ENCODE measurements at places on chromosomes 7 and 10.

- peak; percentile 72 for DNase-seq
These were observed 20.2 kb upstream of the TMEM178B start for GRCh38 chr7:141053626-141054025.

GRCh38 chr10:49759787-49760551 lies 2.2 kb downstream of the OGDHL start:
- DNase-seq: no peak

GRCh38 chr10:43250615-43251418 lies 16.0 kb downstream of the RASGEF1A start:
- no peak for DNase-seq

GRCh38 chr7:132392713-132393112 lies 183.6 kb downstream of the PLXNA4 start:
- no peak for DNase-seq

DNA sequence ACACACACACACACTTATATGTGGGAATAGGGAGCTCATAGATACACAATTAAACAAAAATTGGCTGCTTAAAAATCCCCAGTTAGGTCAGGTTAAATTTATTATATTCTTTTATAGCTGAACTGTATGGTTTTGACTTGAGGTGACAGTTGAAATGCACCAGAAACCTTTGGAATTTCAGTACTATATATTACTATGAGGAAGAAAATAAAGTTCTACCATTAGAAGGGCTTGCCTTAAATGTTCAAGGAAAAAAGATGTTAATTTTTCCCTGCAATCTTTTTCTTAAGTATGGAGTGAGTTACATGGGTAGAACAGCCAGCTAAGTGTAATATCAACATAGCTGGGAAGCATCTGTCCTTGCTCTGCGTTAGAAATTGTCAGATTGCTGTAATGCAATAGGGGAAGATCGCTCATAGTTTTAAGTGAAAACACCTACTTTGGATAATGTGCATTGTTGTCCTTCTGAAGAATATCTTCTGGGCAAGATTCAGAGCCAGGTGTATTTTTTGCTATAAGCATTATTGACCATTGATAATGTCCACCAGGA lies 415.8 kb upstream of the MKI67 start:
- no peak for DNase-seq

GRCh38 chr10:17647326-17647725 lies 3.4 kb downstream of the STAM start:
- no peak for DNase-seq

DNA sequence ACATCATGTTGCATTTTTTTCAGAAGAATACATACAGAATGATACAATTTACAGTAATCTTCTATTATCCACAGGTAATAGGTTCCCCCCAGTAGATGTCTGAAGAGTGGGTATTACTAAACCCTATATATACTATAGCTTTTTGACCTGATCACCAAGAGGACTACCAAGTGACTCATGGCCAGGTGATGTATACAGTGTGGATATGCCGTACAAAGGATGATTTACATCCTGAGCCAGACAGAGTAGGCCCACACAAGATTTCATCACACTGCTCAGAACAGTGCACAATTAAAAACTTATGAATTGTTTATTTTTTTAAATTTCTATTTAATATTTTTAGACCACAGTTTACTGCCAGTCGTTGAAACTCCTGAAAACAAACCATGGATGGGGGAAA lies 70.6 kb downstream of the STEAP1B start:
- DNase-seq: no peak

- no peak for DNase-seq
These were observed 339.1 kb downstream of the ATRNL1 start for GRCh38 chr10:115432188-115432819.

- no peak for DNase-seq
These were observed 53.6 kb upstream of the ZPBP start for GRCh38 chr7:50146692-50147091.

GRCh38 chr10:113180401-113181154 lies 230.5 kb downstream of the TCF7L2 start:
- DNase-seq: no peak

Measured in activated naive CD4-positive, alpha-beta T cell treated with Interleukin-2 at 50 U/mL for 16 hours (primary cell).